ENCODE measurements at places on chromosomes 5 and 9. TPM values are rescaled to one million over a fixed set of nuclear protein-coding genes. Genes with fewer than 3 reads are reported as not detected.

CATSPER3 gene
- not detected for total RNA-seq

PCA3 gene
- total RNA-seq = 0.05 TPM

TSSK1B gene
- total RNA-seq = not detected

RPP25L gene
- total RNA-seq = 16.1 TPM

GRK6 gene
- total RNA-seq = 21.3 TPM

BTNL3 gene
- not detected for total RNA-seq

RUFY1 gene
- total RNA-seq = 85.2 TPM

SCGB3A1 gene
- not detected for total RNA-seq

SPAG8 gene
- 0.80 TPM for total RNA-seq

ITK gene
- total RNA-seq = not detected

GPR150 gene
- 0.69 TPM for total RNA-seq

PDZD2 gene
- total RNA-seq = 14.2 TPM

TLR4 gene
- total RNA-seq = 2.1 TPM

TMEM215 gene
- not detected for total RNA-seq

All from renal cortical epithelial cell (primary cell).